ENCODE measurements at places on chromosomes 16 and 17. TPM values are rescaled to one million over a fixed set of nuclear protein-coding genes. Genes with fewer than 3 reads are reported as not detected.

Gene DOC2B
- 1.9 TPM for total RNA-seq

GRCh38 chr16:88733630-88734360 is 27.5 kb downstream of the CTU2 start:
- H3K27ac ChIP-seq = no peak overlapping the region
- no peaks in the 10 kb centered on the region for H3K4me1 ChIP-seq
- H3K36me3 ChIP-seq = peaks cover 8% of the 10 kb centered on the region
- no peak for DNase-seq
- no peak overlapping the region for H3K4me3 ChIP-seq
- no peaks in the 10 kb centered on the region for H3K27me3 ChIP-seq

DNA sequence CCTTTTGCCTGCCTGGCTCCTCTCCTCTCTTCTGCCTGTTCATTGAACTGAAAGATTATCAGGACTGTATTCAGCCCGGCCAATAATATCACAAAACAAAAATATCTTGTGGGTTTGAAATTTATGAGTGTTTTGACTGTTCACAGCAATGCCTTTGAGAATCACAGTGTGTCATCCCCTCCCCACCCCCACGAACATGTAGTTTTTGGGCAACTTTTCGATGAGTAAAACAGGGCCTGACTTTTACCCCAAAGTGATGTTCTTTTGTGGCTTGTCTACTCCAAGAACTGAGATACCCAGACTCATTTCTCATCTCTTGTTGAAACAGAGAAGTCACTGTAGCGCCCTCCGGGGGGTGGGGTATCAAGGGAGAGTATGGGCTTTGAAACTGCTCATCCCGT is 675.7 kb downstream of the WWOX start:
- DNase-seq = no peak
- H3K4me1 ChIP-seq = no peaks in the 10 kb centered on the region
- H3K27me3 ChIP-seq = no peaks in the 10 kb centered on the region
- peaks cover 3% of the 10 kb centered on the region for H3K36me3 ChIP-seq
- no peak overlapping the region for H3K27ac ChIP-seq
- H3K4me3 ChIP-seq = no peak overlapping the region

DNA sequence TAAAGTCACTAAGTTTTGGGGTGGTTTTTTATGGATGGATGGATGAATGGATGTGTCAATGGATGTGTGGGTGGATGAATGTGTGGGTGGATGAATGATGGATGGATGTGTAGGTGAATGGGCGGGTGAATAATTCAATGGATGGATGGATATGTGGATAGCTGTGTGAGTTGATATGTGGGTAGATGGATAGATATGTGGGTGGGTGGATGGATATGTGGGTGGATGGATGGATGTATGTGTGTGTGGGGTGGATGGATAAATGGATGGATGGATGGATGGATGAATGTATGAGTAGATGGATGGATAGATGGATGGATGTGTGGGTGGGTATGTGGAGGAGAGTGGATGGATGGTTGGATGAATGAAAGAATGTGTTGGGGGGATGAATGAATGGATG is 310.1 kb upstream of the C16orf82 start:
- no peak for DNase-seq
- peaks cover 18% of the 10 kb centered on the region for H3K27me3 ChIP-seq
- no peak overlapping the region for H3K4me3 ChIP-seq
- H3K27ac ChIP-seq = no peak overlapping the region

Gene CSH2
- total RNA-seq = not detected

Gene SULT1A4
- 7.6 TPM for total RNA-seq

DNA sequence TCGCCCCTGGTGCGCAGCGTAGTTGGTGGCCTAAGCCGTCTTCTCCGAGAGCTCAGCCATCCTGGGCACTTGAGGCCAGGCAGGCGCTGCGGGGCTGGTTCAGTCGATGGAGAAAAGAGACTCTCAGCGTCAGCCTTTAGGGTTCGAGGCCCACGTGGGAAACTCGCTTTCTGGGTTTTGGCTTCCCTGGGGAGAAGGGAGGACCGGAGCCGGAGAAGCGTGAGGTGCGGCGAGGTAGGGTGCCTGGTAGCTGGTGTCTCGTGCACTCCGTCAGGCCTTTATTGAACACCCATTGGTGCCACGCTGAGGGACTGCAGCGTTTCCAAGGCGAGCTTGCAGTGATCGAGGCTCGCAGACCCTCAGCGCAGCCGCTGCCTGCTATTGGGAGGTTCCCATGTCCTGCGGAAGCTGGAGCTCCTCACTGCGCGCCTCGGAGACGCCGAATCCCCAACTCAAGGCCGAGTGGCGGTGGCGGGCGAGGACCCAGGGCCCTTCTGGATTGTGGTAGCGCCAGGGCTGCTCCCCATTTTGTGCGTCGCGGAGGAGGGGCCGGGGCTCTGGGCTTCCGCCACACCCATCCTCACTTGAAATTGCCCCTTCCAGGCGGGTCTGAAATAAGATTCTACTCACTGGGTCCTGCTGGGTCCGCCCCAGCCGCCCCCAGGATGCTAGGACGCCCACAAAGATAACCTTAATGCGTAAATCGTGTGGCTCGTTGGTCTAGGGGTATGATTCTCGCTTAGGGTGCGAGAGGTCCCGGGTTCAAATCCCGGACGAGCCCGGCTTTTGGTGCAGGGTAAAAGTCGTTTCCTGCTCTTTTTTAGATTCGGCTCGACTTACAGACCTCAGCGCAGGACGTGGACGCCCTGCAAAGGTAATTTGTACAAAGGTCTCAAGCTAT is 1.2 kb downstream of the OR1F1 start:
- H3K4me3 ChIP-seq = peak overlapping the region; percentile 98
- peaks cover 2% of the 10 kb centered on the region for H3K27me3 ChIP-seq
- no peaks in the 10 kb centered on the region for H3K4me1 ChIP-seq

- DNase-seq = peak; percentile 89
- no peak overlapping the region for H3K4me3 ChIP-seq
- H3K27me3 ChIP-seq = no peaks in the 10 kb centered on the region
- peaks cover 6% of the 10 kb centered on the region for H3K4me1 ChIP-seq
Measured at GRCh38 chr17:49512296-49513043, 17.4 kb downstream of the NGFR start.

DNA sequence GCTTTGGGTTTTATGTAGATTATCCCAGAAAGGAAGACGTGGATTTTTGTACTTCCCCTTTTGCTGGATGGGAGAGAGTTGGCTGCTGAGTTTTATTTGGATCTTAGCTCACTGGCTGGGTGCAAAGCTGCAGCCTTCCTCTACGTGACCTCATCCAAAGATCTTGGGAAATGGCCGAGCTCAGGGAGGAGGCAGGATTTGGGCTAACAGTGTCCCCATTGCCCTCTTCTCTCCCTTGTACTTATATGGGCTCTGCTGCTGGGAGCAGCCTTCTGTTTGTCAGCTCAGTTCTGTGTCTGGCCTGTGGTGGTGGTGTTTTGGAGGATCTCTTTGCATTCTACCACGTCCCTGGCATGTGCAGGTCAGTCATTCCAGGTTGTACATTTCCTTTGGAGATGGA is 2.0 kb downstream of the AOC3 start:
- no peak for DNase-seq
- H3K27me3 ChIP-seq = no peaks in the 10 kb centered on the region
- H3K27ac ChIP-seq = no peak overlapping the region
- H3K4me3 ChIP-seq = no peak overlapping the region

GRCh38 chr16:74078511-74079231 is 217.9 kb upstream of the PSMD7 start:
- peaks cover 8% of the 10 kb centered on the region for H3K36me3 ChIP-seq
- H3K27ac ChIP-seq = no peak overlapping the region
- H3K4me1 ChIP-seq = no peaks in the 10 kb centered on the region
- H3K4me3 ChIP-seq = no peak overlapping the region
- no peak for DNase-seq
